Lung microvascular endothelial cell (primary cell): ENCODE measurements at places on chromosomes 2 and 18. TPM values are rescaled to one million over a fixed set of nuclear protein-coding genes. Genes with fewer than 3 reads are reported as not detected.

The PGAP1 gene
- total RNA-seq: 2.8 and 4.1 TPM in 2 replicates

The GTF2A1L gene
- under 0.01 TPM in 2 replicates for total RNA-seq

The FSIP2 gene
- total RNA-seq: under 0.01 TPM in 2 replicates

The SLC19A3 gene
- total RNA-seq: not detected in 2 replicates

- DNase-seq: no peak
Measured at GRCh38 chr2:128028668-128029054, 802 bp upstream of the SAP130 start.

- no peak for DNase-seq
Measured at GRCh38 chr2:127575941-127576432, 40.5 kb downstream of the MYO7B start.

GRCh38 chr18:8726281-8726680 is 20.9 kb downstream of the MTCL1 start:
- no peak for DNase-seq

- no peak for DNase-seq
Measured at GRCh38 chr2:96092951-96093350, 23.4 kb downstream of the ADRA2B start.

DNA sequence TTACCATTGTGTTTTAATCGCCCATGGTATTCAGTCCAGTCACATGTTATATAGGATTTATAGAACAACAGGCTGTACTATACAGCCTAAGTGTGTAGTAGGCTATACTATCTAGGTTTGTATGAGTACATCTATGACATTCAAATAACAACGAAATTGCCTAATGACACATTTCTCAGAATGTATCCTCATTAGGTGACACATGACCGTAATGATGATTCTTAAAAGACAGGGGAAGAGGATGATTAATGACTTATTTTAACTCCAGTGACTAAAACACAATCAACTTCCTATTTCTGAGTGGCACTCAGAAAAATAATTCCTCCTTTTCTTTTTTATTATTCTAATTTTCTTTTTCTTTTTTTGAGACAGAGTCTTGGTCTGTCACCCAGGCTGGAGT is 63.0 kb upstream of the ACSL3 start:
- no peak for DNase-seq

DNA sequence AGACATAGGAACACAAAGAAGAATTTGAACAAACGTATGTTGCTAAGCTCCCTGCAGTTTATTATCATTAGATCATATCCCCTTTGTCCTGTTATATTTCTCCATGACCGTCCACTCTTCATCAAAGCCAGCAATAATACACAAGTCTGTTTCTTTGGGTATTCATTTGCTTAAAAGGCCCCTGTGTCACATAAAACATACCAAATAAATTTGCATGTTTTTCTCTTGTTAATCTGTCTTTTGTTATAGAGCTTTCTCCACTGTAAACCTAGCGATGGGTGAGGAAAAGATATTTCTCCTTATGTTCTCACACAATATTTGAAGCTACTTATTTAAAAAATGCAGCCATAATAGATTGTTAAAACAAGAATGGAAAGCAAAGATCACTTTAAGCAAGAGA is 42.9 kb upstream of the REL start:
- DNase-seq: no peak
